ENCODE measurements at places on chromosomes 6 and 20.

- DNase-seq, result no peak
These were observed 239.1 kb downstream of the CDC5L start for GRCh38 chr6:44626616-44627015.

- DNase-seq, result no peak
These were observed 1053.4 kb upstream of the CITED2 start for GRCh38 chr6:140427842-140428241.

- no peak for DNase-seq
These were observed 220.2 kb upstream of the RNF24 start for GRCh38 chr20:4235512-4236043.

- no peak for DNase-seq
These were observed at the start of gene SLC4A11 for GRCh38 chr20:3239026-3239866. SLC4A11 (minus strand) TSS chr20:3239190; CDS start chr20:3239137, 53 bp downstream.

GRCh38 chr6:122400121-122400450 lies 634 bp downstream of the HSF2 start:
- DNase-seq, result no peak

Measured in GM06990 (cell line).